ENCODE measurements at places on chromosomes 13 and 19.

DNA sequence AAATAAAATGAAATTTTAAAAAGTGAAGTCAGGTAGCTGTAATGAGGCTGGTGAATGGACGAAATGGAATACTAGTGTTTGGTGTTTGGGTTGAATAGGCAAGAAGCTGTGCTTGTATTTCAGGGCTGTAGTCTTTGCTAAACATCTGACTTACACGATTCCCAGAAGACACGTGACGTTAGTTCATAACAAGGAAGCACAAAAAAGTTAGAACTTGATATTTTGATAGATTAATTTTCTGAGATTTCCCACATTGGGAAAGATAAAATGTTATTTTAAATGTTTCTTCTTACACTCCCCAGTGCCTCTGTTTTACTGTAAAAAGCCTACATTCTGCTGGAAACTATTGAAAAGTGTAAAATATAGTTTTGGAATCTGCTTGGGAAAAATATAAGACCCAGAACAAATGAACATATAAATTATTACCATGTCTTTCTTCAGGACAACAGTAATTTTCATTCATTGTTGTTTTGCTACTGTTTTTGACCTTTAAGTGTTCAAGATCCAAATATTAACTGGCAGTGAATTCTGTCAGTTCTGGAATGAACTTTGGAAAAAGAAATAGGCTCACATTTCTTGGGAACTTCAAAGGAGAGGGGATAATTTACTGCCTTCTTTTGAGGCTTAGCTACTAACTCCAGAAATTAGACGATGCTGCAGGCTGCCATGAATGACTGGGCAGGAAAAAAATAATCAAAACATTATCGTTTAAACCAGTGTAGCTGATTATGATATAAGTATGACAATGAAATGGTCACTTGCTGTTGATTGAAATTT lies 241.3 kb downstream of the SLITRK6 start:
- DNase-seq = no peak

DNA sequence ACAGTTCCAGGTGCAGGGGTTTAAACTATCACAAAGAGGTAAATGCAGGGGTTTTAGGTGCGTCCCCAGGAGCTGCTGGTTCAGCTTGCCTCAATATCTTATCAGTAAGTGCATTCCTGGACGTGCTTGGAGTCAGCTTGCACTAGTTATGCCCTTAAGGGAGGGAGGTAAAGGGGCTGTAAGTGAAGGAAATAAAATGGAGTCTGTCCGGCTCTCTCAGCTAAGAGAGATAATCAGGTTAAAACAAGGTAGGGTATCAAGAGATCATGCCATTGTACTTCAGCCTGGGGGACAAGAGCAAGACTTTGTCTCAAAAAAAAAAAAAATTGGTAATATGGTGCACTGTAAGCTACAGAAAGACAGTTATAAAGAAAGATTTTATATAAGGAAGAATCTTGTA lies 69.7 kb downstream of the ZNF100 start:
- DNase-seq = no peak

- no peak for DNase-seq
Measured at GRCh38 chr13:103757361-103757760, 691.1 kb upstream of the SLC10A2 start.

DNA sequence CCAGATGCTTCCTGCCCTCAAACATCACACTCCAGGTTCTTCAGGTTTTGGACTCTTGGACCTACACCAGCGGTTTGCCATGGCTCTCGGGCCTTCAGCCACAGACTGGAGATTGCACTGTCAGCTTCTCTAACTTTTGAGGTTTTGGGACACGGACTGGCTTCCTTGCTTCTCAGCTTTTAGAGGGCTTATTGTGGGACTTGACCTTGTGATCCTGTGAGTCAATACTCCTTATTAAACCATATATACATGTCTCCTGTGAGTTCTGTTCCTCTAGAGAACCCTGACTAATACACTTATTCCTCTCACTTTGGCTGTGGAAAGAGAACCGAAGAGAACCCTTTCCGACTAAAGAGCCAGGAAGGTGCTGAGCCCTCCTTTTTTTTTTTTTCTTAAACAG lies 53.6 kb downstream of the LMO7 start:
- no peak for DNase-seq

DNA sequence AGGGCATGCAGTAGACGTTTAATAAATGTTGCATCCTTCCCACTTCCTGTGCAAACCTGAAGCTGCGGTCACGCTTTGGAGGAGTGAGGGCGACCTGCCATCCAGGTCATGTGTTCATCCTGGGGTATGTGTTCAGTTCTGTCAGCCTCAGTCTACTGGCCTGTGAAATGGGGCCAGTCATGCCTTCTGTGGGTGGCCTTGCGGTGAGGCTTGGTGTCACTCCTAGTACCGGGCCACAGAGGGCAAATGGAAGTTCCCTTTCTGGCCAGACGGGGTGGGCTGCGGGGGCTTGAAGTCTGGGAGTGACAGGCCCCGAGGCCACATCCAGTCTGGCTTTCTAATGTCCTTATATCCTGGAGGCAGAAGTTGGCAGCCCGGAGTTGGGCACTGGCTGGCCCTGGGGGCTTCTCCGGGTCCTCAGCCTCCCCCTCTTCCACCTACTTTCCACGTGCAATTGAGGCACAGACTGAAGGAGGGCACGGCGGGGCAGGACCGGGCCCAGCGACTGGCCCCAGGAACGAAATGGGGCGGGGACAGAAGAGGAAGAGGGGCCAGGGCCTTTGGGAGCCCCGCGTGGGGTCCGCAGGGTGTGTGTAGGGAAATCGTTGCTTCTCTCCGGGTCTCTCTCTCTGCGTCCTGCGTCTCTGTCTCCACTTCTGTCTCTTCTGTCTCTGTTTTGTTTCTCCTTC lies 11.1 kb downstream of the PDE4A start:
- DNase-seq = no peak

DNA sequence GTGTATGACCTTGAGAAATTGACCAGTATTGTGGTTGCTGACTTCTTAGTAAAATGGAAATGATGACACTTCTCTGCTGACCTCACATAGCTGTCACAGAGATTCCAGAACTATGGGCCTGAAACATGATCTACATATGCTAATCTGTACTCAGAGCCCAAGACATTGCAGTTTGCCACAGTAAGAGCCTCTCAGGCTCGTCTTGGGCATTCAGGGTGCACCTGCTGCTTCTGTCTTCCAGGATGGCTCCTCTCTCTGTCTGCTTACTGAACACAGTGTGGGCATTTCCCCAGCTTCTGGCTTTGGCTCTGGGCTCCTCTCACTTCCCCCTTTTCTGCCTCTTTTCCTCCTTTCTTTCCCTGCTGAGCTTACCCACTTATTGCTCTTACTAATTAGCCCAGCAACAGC lies 22.3 kb upstream of the SLC46A3 start:
- DNase-seq = no peak

DNA sequence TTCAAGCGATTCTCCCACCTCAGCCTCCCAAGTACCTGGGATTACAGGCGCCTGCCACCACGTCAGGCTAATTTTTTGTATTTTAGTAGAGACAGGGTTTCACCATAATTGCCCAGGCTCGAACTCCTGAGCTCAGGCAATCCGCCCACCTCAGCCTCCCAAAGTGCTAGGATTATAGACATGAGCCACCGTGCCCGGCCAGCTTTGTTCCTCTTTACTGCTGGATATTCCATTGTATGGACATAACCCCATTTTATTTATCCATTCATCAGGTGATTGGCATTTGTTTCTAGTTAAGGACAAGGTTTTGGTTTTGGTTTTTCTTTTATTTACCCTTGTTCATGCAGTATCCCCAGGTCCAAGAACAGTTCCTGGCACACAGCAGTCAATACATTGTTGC lies 4.1 kb upstream of the RPS9 start:
- DNase-seq = no peak

- no peak for DNase-seq
Measured at GRCh38 chr13:18996627-18997051, 185.0 kb downstream of the TUBA3C start.
